ENCODE measurements at places on chromosomes 6 and 20. TPM values are rescaled to one million over a fixed set of nuclear protein-coding genes. Genes with fewer than 3 reads are reported as not detected.

HACE1 gene
- total RNA-seq: 12.6 TPM

PDYN gene
- not detected for total RNA-seq

PHACTR1 gene
- total RNA-seq: 0.31 TPM

- DNase-seq: no peak
These were observed 94.1 kb upstream of the RNF24 start for GRCh38 chr20:4109307-4109940.

DNA sequence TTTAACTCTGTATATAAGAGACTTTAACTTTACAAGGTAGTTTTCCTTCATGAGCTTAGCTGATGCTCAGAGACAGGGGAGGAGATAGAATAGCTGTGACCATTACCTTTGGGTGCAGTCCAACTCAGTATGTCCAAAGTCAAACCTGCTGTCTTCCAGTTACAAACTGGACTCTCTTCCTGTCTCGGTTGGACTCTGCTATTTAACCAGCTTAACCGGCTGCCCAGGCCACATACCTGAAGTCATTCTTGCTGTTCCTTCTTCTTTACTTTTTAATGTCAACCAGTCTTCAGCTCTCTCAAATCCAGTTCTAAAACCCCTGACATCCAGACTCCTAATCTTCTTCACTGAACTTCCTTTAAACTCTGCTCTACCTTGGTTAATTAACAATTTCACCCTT is 138.3 kb upstream of the TSHZ2 start:
- DNase-seq: no peak

Measured in activated naive CD4-positive, alpha-beta T cell treated with anti-CD3 and anti-CD28 coated beads for 36 hours (primary cell).